ENCODE measurements at places on chromosomes 11 and 22.
A peak's percentile ranks its signal among the peaks of the same experiment; 100 is the strongest.

GRCh38 chr11:133697161-133697560 lies 148.2 kb downstream of the SPATA19 start:
- no peak for DNase-seq

GRCh38 chr22:42697542-42698013 lies 23.1 kb downstream of the A4GALT start:
- DNase-seq = no peak

DNA sequence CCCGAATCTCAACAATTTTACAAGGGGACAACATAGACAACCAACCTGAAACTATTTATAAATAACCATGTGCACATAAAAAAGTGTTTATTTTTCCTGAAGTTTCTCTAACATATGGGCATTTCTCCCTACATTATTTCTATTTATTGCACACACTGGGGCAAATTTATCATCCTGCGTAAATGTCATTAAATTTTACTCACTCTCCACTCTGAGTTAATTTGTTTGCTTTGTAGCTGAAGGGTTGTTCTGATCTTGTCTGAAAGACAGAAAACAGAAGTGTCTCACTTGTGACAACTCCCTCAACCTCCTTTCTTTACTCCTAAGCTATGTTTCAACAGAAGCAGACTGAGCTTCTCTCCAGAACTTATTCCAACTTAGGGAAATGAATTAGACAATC lies 194.2 kb downstream of the HIPK3 start:
- no peak for DNase-seq

GRCh38 chr11:69475141-69475865 lies 6.2 kb upstream of the LINC01488 start:
- no peak for DNase-seq

DNA sequence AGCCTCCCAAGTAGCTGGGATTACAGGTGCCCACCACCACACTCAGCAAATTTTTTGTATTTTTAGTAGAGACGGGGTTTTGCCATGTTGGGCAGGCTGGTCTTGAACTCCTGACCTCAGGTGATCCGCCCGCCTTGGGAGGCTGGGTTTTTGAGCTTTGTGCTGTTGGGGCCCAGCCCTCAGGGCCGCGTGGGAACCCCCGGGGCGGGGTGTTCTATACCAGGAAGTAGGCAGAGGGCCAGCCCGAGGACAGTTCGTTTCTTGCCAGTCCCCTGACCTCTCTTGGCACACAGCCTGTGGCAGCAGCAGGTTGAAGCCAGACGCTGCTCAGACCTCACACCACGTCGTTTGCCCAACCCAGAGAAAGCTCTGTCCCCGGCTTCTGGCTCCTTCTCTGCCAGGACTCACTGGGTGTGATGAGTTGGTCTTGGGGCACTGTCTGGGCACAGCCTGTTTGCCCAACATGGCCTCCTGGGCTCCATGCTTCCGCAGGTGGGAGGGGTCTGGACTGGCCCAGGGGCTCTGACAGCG lies 24.9 kb upstream of the CHKA start:
- DNase-seq = no peak

- no peak for DNase-seq
These were observed 109.8 kb downstream of the ZBTB16 start for GRCh38 chr11:114169321-114169749.

- no peak for DNase-seq
These were observed 77.7 kb downstream of the C22orf31 start for GRCh38 chr22:28983788-28984441.

- no peak for DNase-seq
These were observed 26.2 kb downstream of the MCM5 start for GRCh38 chr22:35425971-35426800.

GRCh38 chr11:73996161-73996747 lies 12.6 kb downstream of the UCP3 start:
- DNase-seq = no peak

GRCh38 chr22:22171357-22172218 lies 73.0 kb upstream of the VPREB1 start:
- no peak for DNase-seq

DNA sequence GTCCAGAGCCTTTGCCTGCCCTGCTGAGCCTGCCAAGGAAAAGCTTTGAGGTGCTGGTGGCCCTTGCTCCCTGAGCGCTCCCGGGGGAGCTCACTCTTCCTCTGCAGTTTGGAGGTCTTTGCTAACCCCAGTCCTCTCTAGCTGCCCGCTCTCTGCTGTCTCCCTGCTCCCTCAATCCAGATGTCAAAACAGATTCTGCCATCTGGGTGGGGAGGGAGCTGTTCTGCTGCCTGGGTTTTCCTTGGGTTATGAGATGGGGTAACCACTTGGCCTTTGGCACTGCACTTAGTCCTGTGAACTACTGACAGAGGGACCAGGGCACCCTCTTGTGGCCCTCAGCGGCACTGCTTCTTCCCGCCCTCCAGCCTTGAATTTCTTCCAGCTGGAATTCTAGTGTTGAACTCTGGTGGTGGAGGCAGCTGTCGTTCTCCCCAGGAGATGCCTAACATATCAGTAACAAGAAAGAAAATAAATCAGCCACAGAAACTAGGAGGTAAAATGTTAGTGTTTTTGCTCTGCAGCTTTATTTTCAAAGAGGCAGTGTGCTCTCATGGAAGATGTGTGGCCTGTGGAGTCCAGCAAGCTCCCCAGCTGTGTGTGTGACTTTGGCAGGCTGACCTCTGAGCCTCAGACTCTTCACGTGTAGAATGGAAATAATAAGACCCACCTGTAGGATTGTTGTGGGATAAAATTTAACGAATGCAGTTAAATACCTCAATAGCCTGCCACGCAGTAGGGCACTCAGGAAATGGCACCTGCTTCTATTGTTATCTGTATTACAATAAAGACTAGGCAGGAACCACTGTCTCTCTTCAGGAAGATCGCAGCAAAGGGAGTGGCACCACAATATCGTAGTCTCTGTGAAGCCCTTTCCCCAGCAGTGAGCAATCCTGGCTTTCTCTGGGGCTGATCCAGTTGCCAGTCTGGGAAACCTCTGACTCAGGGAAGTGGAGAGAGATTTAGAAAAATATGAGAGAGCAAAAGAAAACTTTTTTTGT lies 23.4 kb downstream of the ARFGAP2 start:
- DNase-seq = peak; percentile 76

DNA sequence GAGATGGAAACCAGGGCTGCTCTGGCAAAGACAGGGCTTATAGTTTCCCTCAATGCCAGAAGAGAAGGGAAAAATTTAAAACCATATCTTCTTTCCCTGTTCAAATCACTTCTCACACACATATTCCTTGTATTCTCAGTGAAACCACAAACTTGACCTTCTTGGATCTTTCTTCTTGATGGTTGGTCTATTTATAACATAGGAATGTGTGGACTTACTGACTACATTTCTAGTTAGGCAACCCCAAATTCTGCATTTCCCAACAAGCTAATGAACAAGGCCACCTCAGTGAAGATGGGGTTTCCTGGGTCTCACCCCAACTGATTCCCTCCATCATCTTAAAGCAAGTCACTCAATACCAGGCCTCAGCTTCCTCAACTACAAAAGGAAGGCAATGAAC lies 3.8 kb upstream of the QSER1 start:
- DNase-seq = no peak

DNA sequence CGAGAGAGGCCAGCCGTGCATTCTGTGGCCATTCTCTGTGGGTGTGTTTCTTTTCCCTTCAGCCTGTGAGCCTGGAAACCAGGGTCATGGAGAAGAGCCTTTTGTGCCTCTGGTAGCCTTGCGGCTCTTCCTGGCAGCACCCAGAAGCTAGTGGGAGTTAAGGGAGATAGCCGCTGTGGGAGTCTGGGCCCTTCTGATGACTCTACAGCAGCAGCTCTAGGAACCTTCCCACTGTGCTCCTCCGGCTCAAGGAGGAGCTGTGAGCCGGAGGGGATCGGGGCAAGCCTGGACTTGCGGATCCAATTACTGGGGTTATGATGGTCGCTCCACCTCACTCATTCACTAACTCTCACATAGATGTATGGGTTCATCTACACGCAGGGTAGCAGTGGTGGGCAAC lies 10.5 kb downstream of the GTPBP1 start:
- DNase-seq = no peak

GRCh38 chr11:36116161-36116560 lies 172.3 kb downstream of the LDLRAD3 start:
- DNase-seq = no peak

DNA sequence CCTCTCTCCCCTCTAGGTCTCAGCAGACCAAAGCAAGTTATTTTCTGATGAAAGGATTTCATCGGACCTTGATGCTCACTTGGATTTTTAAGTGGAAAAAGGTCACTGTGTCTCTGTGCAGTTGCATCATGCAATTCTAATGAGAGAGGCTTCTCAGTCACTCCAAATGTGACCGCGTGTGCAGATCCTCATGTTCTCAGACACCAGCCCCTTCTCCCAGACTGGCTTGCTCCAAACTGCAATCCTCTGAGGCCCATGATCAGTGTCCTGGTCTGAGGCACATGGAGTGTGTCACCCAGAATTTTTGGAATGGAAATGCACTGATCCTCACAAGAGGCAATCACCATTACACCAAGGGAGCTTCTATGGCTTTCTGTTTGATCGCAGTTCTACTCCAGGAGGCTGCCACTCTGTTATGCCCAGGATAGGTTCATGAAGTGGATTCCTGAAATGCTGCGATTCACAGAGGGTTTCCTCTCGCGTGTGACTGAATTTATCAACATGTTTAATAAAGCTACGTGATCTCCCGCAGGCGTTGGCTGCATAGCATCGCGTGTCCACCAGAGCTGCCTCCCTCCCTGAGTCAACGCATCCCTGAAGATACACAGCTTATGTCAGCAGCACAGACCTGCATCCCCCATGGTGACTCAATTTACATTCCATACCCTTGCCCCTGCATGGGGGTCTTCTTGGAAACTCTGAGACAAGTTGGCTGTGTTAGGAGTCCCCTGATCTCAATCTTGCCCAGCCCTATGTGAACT lies 544.6 kb upstream of the B3GAT1 start:
- no peak for DNase-seq

DNA sequence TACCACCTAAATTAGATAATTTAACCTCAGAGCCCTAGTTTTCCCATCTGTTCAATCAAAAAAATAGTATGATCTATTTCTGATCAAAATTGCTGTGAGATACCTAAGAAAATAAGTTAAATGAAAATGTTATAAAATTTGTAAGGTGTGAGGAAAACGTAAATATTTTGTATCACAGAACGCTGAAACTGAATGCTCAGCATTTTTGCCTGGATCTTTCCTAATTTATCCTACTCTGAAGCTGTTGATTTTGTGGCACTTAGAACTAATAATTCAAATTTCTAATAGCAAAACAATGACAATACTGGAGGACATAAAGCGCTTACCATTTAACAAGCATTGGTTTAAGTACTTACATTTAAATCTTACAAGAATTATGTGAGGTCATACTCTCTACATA lies 674.2 kb downstream of the FAM181B start:
- DNase-seq = no peak

DNA sequence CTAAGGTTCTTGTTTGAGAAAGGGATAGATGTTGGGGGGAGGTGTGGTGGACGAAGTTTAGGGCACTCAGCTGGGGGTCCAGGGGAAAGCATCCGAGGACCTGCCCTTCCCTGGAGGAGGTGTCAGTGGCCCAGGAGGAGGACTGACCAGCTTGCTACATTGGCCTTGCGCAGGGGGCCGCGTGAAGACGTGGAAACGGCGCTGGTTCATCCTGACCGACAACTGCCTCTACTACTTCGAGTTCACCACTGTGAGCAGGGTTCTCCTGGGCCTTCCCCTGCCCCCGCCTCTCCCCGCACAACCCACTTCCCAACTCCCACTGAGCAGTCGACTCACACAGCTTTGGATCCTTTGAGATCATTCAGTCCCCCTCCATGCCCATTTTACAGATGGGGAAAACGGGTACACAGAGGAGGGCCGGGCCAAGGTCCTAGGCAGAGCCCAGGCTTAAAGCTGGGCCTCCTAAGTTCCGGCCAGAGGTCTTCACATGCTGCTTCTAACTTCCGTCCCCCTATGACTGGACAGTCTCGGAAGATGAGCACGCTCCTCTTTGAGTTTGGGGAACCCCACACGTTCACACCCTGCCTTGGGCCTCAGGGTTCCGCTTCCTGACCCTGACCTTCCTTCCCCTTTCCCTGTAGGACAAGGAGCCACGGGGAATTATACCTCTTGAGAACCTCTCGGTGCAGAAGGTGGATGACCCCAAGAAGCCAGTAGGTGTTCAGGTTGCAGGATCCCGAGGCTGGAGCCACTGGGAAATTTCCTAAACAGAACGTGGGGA lies 28.7 kb downstream of the CYTH4 start:
- no peak for DNase-seq

DNA sequence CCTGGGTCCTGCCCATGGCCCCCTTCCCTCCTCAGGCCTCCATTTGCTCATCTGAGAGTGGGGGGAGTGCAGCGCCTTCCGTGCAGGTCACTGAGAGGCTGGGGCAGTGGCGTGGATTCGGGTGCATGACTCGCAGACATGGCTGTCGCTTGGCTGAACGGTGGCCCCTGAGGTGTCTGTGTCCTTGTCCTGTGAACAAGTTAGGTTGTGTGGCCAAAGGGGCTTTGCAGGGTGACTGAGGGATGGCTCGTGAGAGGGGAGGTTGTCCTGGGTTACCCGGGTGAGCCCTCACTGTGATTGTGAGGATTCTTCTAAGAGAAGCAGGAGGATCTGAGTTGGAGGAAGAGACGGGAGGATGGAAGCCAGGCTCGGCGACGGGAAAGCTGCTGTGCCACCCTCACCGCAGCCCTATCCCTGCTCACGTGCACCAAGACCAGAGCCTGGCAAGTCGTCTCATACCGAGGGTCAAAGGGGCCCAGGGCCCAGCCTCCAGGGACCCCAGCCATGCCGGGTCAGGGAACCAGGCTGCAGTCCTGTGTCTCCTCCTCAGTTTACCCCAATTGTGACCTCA lies 79.1 kb downstream of the KCNQ1 start:
- no peak for DNase-seq

DNA sequence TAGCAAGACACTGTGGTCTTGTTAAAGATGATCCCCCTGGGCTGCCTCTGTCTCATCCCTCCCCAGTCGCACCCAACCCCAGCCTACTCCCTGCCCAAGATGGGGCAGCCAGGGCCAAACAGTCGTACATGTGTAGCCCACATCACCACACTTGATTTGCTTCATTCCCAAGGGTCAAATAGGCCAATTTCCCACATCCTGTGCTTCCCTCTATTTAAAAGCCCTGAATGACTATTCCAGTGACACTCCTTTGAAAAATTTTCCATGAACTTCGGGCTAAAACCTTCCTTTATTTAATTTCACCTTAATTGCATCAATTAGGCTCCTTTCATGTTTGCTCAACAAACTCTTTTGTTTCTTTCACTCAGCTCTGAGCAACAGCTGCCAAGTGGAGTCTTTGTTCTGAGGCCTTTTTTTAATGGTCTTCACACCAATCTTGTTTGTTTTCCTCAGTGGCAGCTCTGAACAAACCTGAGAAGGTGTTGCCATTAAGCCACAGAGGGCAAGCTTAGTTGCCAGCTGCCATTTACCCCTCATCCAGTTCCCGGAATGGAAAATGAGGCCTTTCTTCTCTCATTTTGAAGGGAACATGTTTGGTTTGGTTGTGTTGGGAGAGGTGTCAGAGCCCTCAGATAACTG lies 126.9 kb downstream of the APIP start:
- no peak for DNase-seq

- DNase-seq = no peak
These were observed 21.1 kb upstream of the RAB1B start for GRCh38 chr11:66247295-66247694.

- DNase-seq = peak; percentile 61
These were observed 1.9 kb downstream of the CLDN5 start for GRCh38 chr22:19522190-19522880.

All from brain (organoid and tissue), 16 donors.